ENCODE measurements at places on chromosomes 6 and 20. TPM values are rescaled to one million over a fixed set of nuclear protein-coding genes. Genes with fewer than 3 reads are reported as not detected.

Gene DEFB124
- total RNA-seq, result not detected

Gene BPIFB4
- not detected for total RNA-seq

Gene SLC22A16
- not detected for total RNA-seq

Gene CST2
- not detected for total RNA-seq

Gene PDYN
- not detected for total RNA-seq

Gene DBNDD2
- 139 TPM for total RNA-seq

Gene SMOC2
- total RNA-seq, result 10.8 TPM

Gene UST
- 5.3 TPM for total RNA-seq

Gene NFATC2
- 12.5 TPM for total RNA-seq

Gene LY6G6F
- not detected for total RNA-seq

Gene GTSF1L
- not detected for total RNA-seq

Gene HSPA1B
- 131 TPM for total RNA-seq

Gene FGD2
- 4.9 TPM for total RNA-seq

Gene HS3ST5
- total RNA-seq, result not detected

Gene RUNX2
- 0.85 TPM for total RNA-seq

Gene HUS1B
- total RNA-seq, result not detected

Gene ADGRB3
- 1.3 TPM for total RNA-seq

Gene GDAP1L1
- 1.2 TPM for total RNA-seq

Gene CDS2
- 45.5 TPM for total RNA-seq
